ENCODE measurements at places on chromosomes 12 and 14.

GRCh38 chr14:91337699-91338335, 79.8 kb downstream of the CCDC88C start:
- DNase-seq, result no peak

DNA sequence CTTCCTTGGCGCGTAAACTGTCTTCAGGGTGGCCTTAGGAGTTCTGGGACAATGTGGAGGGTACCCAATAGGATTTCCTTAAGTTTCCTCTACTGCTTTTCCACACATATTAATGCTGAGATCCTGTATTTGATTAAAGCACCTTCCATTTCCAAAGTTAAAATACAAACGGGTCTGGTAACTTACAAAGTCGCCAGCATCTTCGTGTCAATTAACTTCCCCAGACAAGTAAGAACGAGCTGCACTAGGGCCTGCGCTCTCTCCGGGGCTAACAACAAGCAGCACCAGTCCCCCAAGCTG, 130.9 kb downstream of the NDUFA12 start:
- no peak for DNase-seq

- no peak for DNase-seq
Measured at GRCh38 chr12:10708862-10709261, 14.3 kb downstream of the YBX3 start.

- DNase-seq, result no peak
Measured at GRCh38 chr14:56694609-56695008, 115.0 kb downstream of the TMEM260 start.

All from stimulated activated CD8-positive, alpha-beta memory T cell treated with anti-CD3 and anti-CD28 coated beads, Interleukin-7, amount 100 ng/mL, for 1 hour (primary cell).